Ascending aorta (tissue), 2 donors: ENCODE measurements at places on chromosomes 13 and 19. TPM values are rescaled to one million over a fixed set of nuclear protein-coding genes. Genes with fewer than 3 reads are reported as not detected.

DNA sequence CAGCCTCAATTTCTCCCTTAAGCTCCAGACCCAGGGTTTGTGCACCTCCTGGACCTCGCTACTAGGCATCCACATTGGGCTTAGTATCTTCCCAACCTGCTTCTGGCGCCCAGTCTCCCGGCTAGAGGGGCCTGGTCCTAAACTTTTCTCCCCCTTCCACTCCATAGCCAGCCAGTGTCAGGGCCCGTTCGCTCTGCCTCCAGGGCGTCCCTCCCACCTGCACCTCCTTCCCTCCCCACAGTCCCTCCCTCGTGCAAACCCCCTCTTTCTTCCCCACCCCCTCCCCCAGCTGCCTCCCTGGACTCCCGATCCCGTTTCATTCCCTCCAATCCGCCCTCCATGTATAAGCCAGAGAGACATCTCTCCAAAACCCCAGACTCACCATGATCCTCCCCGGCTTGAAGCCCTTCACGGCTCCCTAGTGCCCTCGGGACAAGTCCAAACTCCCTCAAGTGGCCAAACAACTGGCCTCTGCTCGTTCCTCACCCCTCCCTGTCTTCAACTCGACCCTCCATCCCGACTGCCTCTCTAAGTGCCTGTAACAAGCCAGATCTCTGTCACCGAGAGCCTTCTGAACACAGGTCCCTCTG, 997 bp upstream of the SAMD4B start:
- no peaks in the 10 kb centered on the region for H3K27me3 ChIP-seq
- DNase-seq: no peak
- H3K4me1 ChIP-seq: peaks cover 11% of the 10 kb centered on the region
- peaks cover 6% of the 10 kb centered on the region for H3K36me3 ChIP-seq
- peak overlapping the region; percentile 80 for H3K27ac ChIP-seq

DNA sequence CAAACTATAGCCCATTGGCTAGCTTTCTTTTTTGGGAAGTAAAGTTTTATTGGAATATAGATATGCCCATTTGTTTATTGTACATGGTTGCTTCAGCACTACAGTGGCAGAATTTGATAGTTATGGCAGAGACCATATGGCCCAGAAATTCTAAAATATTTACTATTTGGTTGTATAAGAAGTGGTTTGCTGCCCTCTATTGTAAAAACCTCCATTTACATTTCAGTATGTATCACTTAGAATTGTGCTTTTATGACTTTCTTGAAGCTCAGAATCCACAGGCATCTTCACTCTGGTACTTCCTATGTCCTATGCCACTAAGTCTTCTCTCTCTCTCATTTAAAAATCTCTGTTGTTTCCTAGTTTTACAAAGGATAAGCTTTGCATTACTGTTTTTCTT, 37.7 kb downstream of the DLEU7 start:
- H3K27me3 ChIP-seq: no peaks in the 10 kb centered on the region
- no peak overlapping the region for H3K27ac ChIP-seq
- DNase-seq: no peak
- no peaks in the 10 kb centered on the region for H3K36me3 ChIP-seq
- H3K4me1 ChIP-seq: peaks cover 3% of the 10 kb centered on the region

DNA sequence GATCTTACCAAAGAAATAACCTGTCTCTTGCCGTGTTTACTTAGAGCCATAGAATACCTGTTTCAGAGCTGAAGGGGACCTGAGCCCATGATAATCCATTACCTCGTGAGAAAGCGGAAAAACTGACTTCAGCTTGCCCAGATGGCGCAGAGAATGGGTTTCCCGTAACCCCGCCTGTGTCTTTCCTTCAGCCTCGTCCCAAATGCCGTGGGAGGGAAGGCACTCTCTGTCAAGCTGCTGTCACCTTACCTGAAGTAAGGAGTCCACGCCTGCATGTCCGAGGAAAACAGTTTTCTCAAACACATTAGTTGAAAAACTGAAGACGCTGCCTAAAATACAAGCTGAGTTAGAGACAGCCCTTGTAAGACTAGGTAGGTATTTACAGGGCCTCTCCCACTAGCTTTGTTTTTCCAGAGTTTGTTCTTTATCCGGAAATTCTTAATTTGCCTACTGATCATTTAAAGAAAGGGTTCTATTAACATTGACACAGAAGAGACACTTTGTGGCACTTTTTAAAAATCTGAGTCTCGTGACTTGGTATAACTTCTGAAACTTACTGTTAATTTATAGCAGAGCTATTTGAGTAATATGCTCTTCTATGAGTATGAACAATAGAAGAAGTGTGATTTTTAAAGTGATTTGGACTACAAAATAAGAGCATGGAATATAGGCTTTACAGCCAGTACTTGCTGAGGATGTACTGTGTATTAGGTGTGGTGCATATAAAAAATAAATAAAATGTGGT, 1.3 kb upstream of the INTS6 start:
- no peaks in the 10 kb centered on the region for H3K27me3 ChIP-seq
- H3K4me3 ChIP-seq: peak overlapping the region; percentile 85
- peak; percentile 67 for DNase-seq
- H3K27ac ChIP-seq: peak overlapping the region; percentile 96
- peaks cover 3% of the 10 kb centered on the region for H3K36me3 ChIP-seq

DNA sequence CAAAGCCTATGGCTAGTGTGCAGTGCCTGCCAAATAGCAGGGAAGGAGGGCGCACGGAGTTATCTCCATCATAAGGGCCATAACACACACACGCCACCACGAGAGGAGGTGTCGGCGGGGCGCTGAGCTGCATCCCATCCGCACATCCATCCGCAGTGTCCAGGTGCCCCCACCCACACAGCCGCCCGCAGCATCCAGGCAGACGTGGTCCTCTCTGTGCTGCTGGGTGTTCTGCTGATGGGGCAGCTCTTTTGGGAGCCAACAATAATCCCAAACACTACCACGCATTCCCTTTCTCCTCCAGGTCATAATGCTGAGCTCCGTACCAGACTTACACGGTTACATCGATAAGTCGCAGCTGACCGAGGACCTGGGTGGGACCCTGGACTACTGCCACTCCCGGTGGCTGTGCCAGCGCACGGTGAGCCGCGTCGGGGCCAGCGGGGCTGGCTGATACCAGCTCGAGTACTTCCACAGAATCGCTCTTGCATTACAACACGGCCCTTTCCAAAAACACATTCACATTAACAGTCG, 41.5 kb upstream of the F7 start:
- no peak overlapping the region for H3K4me3 ChIP-seq
- no peaks in the 10 kb centered on the region for H3K4me1 ChIP-seq
- DNase-seq: no peak
- H3K36me3 ChIP-seq: no peaks in the 10 kb centered on the region
- no peaks in the 10 kb centered on the region for H3K27me3 ChIP-seq

DNA sequence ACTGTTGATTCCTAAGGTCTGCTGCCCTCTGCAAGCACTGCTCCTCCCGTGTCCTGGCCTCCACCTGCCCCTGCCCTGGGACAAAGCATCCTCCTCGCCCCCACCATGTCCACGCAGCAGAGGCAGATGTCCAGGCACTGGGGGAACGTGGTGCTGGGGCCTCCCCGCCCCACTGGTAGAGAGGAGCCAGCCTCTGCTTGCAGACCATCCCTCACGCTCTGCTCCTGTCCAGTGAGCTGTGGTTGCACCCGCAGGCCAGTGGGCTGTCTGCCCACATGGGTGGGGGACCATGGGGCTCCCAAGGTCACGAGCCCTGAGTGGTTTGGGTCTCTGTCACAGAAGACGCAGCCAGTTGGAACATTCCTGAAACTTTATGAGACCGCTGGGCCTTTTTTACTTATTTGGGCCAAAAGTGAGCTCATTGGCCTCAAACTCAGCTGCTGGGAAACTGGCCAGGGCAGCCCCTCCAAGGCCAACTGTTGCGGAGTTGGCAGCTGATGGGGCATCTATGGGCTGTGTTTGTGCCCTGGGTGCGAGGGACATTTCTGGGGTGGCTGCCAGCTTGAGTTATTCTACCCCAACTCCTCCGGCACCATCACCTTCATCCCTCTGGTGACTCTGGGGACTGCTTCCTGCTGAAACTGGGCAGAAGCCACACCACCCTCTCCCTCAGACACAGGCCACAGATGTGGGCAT, 64.8 kb upstream of the F7 start:
- H3K36me3 ChIP-seq: no peaks in the 10 kb centered on the region
- no peak overlapping the region for H3K4me3 ChIP-seq
- no peaks in the 10 kb centered on the region for H3K27me3 ChIP-seq
- peaks cover 3% of the 10 kb centered on the region for H3K4me1 ChIP-seq
- H3K27ac ChIP-seq: peak overlapping the region; percentile 18
- no peak for DNase-seq

GRCh38 chr13:71752775-71753513, 114.1 kb downstream of the DACH1 start:
- no peaks in the 10 kb centered on the region for H3K4me1 ChIP-seq
- H3K27me3 ChIP-seq: no peaks in the 10 kb centered on the region
- no peak for DNase-seq
- H3K27ac ChIP-seq: no peak overlapping the region

ATP8B3 gene
- total RNA-seq: 0.11 TPM

ZNF581 gene
- 12.1 TPM for total RNA-seq

CEACAM4 gene
- not detected for total RNA-seq
